MG63 (cell line): ENCODE measurements at places on chromosomes 1 and 21. TPM values are rescaled to one million over a fixed set of nuclear protein-coding genes. Genes with fewer than 3 reads are reported as not detected.

SLC9A1 gene
- 2.9 and 23.6 TPM in 2 replicates for total RNA-seq

AMY2A gene
- total RNA-seq, result not detected in 2 replicates

TMEM269 gene
- total RNA-seq, result 0.16 and 0.42 TPM in 2 replicates

TRIM46 gene
- not detected in 2 replicates for total RNA-seq

RGSL1 gene
- total RNA-seq, result not detected in 2 replicates

FPGT gene
- 14.2 and 43.9 TPM in 2 replicates for total RNA-seq

ANKRD35 gene
- not detected in 2 replicates for total RNA-seq

TAGLN2 gene
- 651 and 1,079 TPM in 2 replicates for total RNA-seq

LMX1A gene
- not detected in 2 replicates for total RNA-seq

CD244 gene
- not detected in 2 replicates for total RNA-seq

OLFML2B gene
- total RNA-seq, result 0.20 TPM in 1 of 2 replicates, not detected in the other

PRDM15 gene
- 3.3 and 7.8 TPM in 2 replicates for total RNA-seq

MPL gene
- not detected in 2 replicates for total RNA-seq

LCK gene
- total RNA-seq, result not detected in 2 replicates

CLCA4 gene
- not detected in 2 replicates for total RNA-seq

TMPRSS15 gene
- 0.20 TPM in 1 of 2 replicates, not detected in the other for total RNA-seq

TFF3 gene
- total RNA-seq, result not detected in 2 replicates

KCNJ9 gene
- total RNA-seq, result not detected in 2 replicates

TAF13 gene
- 37.6 and 71.7 TPM in 2 replicates for total RNA-seq

RBP7 gene
- total RNA-seq, result 0.57 TPM in 1 of 2 replicates, not detected in the other

FCGR1A gene
- total RNA-seq, result not detected in 2 replicates

GLIS1 gene
- 1.4 TPM in 1 of 2 replicates, not detected in the other for total RNA-seq

IL20 gene
- total RNA-seq, result not detected in 2 replicates

PRAMEF10 gene
- total RNA-seq, result not detected in 2 replicates

SELL gene
- 0.10 and 1.5 TPM in 2 replicates for total RNA-seq

TNFRSF25 gene
- 0.63 TPM in 1 of 2 replicates, not detected in the other for total RNA-seq
